ENCODE measurements at places on chromosomes 12 and 14. TPM values are rescaled to one million over a fixed set of nuclear protein-coding genes. Genes with fewer than 3 reads are reported as not detected.
A peak's percentile ranks its signal among the peaks of the same experiment; 100 is the strongest.

- no peak for DNase-seq
Measured at GRCh38 chr14:75460394-75460793, 32.6 kb downstream of the JDP2 start.

GRCh38 chr12:10042167-10042566 lies 11.7 kb downstream of the CLEC9A start:
- DNase-seq = no peak

DNA sequence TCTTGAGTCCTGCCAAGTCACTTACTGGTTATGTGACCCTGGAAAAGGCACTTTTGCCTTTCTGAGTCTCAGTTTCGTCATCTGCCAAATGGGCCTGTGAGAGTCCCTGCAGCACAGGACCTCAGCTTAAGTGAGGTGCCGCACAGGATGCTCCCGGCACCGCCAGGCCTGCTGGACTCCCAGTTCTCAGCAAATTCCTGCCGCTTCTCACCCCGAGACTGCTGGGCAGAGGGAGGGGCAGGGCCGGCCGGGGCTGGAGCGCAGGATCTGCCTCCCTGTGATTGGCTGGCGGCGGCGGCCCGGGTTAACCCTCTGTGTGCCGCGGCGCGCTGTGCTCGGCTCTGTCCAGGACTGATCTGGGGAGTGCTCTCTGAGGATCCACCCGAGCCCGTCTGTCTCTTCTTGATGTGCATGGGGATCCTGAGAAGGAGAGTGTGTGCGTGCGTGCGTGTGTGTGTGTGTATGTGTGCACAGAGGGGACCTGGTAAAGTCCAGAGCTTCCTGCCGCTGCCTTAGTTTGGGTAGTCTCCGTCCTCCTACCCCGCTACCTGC lies 8.6 kb downstream of the SETD1B start:
- peak; percentile 87 for DNase-seq

DNA sequence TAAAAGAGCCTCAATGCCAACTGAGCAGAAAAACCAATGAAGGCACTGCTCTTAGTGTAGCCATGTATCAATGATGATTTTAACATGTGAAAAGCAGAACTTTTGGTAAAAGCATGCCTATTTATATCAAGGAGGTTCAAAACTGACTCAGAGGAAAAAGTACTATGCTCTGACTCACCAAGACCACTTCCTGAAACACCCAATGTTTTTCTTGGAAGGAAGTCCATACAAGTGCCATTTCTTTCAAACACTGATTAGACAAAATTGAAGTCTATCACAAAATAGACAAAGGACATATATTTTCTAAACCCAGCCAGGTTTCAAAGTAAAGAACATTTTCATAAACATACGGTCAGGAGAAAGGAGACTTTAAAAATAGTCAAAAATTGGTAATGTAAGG lies 88.6 kb downstream of the EPS8 start:
- peak; percentile 95 for DNase-seq

The SIRT4 gene
- polyA plus RNA-seq = 1.4 TPM

- peak; percentile 73 for DNase-seq
Measured at GRCh38 chr12:30792648-30793499, 38.1 kb upstream of the CAPRIN2 start.

DNA sequence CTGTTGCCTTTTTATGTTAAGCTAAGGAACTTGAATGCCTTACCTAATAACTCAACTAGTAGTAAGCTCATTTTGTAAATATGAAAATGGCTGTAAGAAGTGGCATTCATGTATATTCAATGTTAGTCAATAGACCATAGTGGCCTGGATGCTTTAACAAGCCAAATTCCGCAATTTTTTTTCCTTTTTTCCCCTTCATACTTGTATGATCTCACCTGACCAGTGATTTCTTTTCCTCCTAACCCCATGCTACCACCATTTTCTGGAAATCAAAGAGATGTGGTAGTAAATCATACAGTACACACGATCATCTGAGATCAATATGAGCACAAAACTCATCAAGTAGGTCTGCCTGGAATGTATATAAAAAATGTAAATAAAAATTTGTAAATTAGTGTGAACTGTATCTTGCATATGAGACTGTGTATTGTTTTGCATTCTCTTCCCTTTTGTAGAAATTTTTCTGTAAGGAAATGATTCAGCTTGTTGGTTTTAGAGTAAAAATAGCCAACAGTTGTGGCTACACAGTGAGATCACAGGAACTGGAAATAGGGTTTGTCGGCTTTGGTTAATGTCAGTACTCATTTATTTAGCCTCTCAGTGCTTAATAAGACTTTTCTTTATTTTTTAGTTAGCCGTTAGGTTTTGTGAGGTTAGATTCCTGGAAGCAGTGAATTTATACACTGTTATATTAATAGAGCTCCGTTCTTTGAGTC lies 62.5 kb downstream of the ETNK1 start:
- DNase-seq = peak; percentile 79

- DNase-seq = peak; percentile 56
Measured at GRCh38 chr12:98635657-98636323, 8.8 kb downstream of the IKBIP start.

The PARP11 gene
- polyA plus RNA-seq = 6.3 TPM

DNA sequence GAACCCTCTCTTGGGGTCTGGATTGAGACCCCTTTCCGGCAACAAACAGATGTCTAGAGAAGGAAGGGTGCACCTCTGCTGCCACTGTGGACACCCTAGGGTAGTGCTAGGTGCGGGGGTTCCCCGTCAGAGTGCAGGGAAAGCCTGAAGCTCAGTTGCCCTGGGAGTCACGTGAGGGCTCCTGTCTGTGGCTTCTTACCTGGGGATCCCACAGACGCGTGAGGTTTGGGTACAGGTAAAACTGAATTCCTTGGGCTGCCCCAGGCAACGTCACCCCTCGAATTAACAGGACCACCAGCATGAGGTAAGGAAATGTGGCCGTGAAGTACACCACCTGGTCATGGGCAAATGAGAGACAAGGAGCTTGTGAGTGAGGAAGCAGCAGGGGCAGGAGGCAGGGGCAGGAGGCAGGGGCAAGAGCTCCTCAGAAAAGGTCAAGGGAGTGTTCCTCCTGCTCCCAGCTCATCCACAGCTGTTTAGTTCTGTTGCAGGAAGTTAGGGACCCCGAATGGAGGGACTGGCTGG lies 21.0 kb upstream of the SLC6A12 start:
- DNase-seq = no peak

The KRT6C gene
- polyA plus RNA-seq = not detected

GRCh38 chr14:83287300-83287699 lies 1753.6 kb upstream of the SEL1L start:
- no peak for DNase-seq

DNA sequence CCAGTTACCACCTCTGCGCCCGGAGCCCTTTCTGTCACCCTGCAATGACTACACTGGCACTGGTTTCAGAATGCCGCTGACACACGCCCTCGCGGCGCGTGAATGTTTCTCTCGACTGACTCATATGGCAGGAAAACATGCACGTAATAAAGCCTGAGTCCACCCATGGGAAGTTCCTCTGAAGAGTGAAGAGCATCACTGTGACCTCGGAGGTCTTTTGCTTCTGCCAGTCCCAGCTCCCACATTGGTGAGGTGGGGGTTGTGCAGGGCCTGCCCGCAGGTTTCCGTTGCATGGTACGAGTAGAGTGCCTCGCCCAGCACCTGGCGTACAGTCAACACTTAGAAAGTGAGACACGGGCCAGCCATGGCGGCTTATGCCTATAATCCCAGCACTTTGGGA lies 11.1 kb upstream of the SLC6A12 start:
- DNase-seq = no peak

DNA sequence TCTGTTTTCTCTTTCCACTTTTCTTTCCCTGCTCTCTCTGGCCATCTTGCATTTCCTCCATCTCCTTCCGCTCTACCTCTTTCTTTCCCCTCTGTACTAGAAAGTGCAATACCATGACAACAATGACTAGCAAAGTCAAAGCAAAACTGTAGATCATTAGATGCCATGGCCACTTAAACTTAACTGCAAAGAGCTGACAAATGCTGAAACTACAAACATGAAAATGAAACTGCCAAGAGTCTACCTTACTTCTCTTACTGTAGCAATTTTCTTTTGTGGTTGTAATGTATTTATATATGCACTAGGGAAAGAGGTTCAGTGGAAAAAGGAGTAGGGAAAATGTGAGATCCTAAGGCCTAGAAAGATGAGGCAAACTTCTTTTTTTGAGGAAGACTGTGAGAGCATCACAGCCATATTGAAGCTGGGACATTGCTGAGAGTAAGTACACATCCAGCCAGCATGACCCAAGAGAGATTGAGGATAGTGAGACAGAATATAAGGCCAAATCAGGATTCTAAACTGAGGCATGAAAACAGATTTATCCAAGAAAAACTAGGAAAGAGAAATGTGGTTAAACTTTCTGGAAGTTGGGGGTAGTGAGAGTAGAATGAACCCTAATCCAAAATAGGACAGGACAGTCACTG lies 276.6 kb upstream of the NAV3 start:
- no peak for DNase-seq

- peak; percentile 37 for DNase-seq
Measured at GRCh38 chr14:37622231-37622923, 26.9 kb downstream of the TTC6 start.

The PPM1H gene
- 0.03 TPM for polyA plus RNA-seq

DNA sequence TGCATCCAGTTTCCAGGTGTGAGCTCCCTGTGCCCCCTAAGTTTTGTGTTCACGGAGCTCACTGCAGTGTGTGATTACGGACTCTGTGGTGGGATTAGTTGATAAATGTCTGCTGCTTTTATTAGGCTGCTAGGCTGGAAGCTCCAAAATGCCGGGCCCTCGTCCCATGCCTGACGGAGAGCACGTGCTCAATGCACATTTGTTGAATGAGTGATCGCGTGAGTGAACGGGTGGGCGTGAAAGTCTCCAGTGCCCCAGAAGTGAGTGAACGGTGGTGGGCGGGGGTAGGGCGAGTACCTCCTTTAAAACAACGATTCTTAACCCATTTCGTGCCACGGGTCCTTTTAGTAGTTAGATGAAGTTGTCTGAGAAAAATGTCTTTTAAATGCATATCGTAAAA lies 175.5 kb downstream of the AACS start:
- no peak for DNase-seq

The ASIC1 gene
- 1.4 TPM for polyA plus RNA-seq

The KCNH3 gene
- 0.09 TPM for polyA plus RNA-seq

- peak; percentile 90 for DNase-seq
Measured at GRCh38 chr12:56221232-56221756, 428 bp downstream of the RNF41 start.

DNA sequence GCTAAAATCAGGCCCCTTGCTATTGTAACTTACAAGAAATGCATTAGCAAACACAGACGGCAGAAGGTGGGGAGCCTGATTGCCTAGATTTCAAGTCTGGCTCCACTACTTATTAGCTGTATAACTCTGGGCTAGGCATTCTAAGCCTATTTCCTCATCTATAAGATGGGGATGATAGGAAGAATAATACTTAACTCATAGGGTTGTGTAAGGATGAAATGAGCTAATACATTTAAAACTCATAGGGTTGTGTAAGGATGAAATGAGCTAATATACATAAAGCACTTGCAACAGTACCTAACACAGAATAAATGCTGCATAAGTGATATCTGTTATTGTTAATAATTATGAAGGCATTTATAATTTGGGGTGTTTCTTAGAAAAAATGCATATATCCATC lies 60.1 kb upstream of the DIO2 start:
- DNase-seq = peak; percentile 40

- DNase-seq = no peak
Measured at GRCh38 chr12:64571411-64571810, 38.9 kb upstream of the RASSF3 start.

DNA sequence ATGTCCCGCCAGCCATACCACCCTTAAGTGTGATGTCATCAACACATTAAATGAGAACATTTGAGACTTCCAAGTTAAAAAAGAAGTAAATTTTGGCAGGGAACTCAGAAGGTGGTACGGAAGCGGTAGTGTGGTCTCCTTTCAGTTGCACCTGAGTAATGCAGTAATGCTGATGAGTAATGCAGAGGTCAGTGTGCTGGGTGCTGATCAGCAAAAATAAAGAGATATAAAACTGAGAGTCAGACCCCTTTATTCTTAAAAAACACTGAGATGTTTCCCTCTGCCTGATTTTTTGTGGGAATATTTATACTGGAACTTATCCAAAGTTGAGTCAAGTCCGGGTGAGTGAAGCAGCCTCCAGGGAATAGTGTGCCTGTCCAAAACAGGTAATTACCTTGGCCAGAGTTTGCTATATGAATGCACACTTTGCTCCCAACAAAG lies 370.6 kb upstream of the PRICKLE1 start:
- peak; percentile 3 for DNase-seq

The GPN3 gene
- polyA plus RNA-seq = 43.5 TPM

GRCh38 chr14:103657471-103657870 lies 28.5 kb downstream of the KLC1 start:
- peak; percentile 94 for DNase-seq

- peak; percentile 13 for DNase-seq
Measured at GRCh38 chr12:120121766-120122293, 5.3 kb upstream of the RAB35 start.

The KLHL33 gene
- polyA plus RNA-seq = 0.05 TPM

GRCh38 chr12:88299567-88300101 lies 157.5 kb downstream of the TMTC3 start:
- DNase-seq = peak; percentile 98

DNA sequence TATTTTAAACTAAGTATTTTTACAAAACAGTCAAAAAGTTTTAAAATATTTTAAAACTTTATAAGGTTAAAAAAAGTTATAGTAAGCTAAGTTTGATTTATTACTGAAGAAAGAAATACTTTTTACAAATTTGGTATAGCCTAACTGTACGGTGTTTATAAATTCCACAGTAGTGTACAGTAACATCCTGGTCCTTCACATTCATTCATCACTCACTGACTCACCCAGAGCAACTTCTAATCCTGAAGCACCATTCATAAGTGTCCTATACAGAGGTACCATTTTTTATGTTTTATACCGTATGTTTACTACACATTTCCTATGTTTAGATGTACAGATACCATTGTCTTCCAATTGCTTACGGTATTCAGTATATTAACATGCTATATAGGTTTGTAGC lies 170.0 kb downstream of the KLHL28 start:
- DNase-seq = no peak

The SERPINA5 gene
- polyA plus RNA-seq = not detected

- no peak for DNase-seq
Measured at GRCh38 chr12:109346920-109347319, 780 bp upstream of the MYO1H start.

GRCh38 chr12:106113446-106113823 lies 25.3 kb downstream of the NUAK1 start:
- DNase-seq = no peak
